Suppressor macrophage treated with lipopolysaccharide for 1 hour (primary cell): ENCODE measurements at places on chromosomes 3 and 15.

DNA sequence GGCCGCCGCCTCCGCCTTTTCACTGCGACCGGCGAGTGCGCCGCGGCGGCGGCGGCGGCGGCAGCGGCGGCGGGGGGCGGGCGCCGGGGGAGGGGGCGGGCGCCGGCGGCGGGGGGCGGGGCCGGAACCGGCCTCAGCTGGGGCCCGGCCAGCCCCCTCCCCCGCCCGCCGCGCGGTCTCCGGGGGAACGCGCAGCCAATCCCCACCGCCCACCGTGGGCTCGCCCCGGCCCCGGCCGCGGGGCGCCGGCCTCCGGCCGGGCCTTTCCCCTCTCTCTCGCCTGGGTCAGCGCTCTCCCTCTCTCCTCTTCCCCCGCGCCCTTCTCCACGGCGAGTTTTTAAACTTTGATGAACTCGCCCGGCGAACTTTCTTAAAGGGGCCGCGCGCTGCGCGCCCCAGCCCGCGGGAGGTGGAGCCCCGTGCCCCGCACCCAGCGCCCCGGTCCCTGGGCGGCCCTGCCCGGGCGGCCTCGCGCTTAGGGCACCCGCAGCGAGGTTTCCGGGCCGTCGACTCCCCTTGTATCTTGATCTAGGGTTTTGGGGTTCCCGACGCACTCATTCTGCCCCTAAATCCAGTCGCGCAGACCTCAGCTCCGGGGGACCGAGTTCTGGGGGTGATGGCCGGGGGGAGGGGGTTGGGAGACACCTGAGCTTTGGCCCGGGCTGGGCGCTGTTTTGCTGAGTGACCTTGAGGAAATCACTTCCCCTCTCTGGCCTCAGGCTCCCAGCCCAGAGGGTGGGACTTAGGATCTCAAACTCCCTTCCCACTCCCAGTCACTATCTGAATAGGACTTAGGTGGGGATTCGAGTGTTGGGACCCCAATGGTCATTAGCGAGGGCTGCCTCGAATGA is at the start of gene RBPMS2:
Gene RBPMS2 (minus strand): TSS at position 39 of the 851 bp plus-strand sequence. CDS start 270 bp downstream, outside the sequence.
- DNase-seq, result peak; percentile 68

DNA sequence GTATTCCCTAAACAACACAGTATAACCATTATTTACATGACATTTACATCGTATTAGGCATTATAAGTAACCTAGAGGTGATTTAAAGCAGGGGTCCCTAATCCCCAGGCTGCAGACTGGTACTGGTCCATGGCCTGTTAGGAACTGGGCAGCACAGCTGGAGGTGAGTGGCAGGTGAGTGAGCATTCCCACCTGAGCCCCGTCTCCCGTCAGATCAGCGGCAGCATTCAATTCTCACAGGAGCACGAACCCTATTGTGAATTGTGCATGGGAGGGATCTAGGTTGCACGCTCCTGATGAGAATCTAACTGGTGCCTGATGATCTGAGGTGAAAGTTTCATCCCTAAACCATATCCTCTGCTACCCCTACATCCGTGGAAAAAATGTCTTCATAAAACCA is 138.2 kb downstream of the ATP10A start:
- no peak for DNase-seq

GRCh38 chr3:97954228-97954827 is 17.9 kb downstream of the RIOX2 start:
- peak; percentile 57 for DNase-seq

GRCh38 chr15:91891788-91892345 is 38.4 kb downstream of the SLCO3A1 start:
- peak; percentile 36 for DNase-seq

DNA sequence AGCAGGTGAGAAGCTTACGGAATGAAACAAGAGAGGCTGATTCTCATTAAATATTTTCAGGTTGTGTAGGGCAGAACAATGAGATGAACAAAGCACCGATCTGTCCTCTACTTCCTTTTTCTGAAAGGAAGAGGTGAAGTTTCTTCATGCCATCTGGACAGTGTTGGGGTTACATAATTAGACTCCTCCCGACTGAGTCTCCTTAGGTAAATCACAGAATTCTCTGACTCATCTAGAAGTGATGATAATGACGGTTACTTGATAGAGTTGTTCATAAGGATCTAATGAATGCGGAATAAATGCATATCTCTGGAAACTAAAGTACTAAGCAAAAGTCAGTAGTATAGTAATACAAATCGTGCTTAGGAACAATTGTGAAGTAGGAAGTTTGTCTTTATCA is 21.2 kb downstream of the CRTC3 start:
- DNase-seq, result peak; percentile 42

- DNase-seq, result peak; percentile 19
Observed at GRCh38 chr15:95557226-95558046, 773.1 kb upstream of the NR2F2 start.

- no peak for DNase-seq
Observed at GRCh38 chr3:171503817-171504216, 43.6 kb upstream of the TNIK start.

- DNase-seq, result no peak
Observed at GRCh38 chr3:168068346-168068745, 27.4 kb downstream of the GOLIM4 start.

- peak; percentile 43 for DNase-seq
Observed at GRCh38 chr15:58608129-58608590, 141.3 kb downstream of the ADAM10 start.

DNA sequence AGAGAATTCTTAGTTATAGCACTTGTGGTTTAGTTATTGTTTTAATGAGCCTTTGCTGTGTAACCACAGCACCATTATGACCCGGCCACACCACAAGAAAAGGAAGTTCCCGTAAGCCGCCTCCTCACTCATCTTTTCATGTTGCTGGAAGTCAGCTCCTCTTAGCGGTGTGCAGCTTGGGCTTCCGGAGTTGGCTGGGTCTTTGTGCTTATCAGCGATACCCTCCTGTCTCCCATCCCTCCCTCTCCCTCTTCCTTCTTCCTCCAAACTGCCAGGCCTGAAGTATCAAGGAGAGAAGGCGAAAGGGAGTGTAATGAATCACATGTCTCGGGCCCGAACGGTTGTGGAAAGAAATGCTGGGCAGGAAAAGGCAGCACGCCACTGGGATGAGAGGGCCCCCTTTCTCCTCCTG is 353.5 kb downstream of the MCTP2 start:
- DNase-seq, result peak; percentile 31

- no peak for DNase-seq
Observed at GRCh38 chr3:40502034-40502433, 3.8 kb upstream of the ZNF620 start.

GRCh38 chr3:108546247-108546646 is 35.9 kb upstream of the MYH15 start:
- no peak for DNase-seq

GRCh38 chr3:101842245-101842934 is 6.9 kb upstream of the NFKBIZ start:
- DNase-seq, result no peak

DNA sequence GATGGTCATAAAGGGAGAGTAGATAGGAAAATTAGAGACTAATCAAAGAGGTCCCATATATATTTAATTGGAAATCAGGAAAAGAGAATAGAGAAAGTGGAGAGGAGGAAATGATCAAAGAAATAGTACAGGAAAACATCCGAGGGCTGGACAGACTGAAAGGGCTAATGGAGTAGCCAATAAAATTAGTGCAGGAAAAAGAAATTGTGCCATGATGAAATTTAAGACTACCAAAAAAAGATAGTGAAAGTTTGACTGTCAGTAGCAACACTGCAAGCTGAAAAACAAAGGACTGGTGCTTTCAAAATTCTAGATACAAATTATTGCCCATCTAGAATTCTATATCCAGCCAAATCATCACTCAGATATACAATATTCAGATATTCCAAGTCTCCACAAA is 36.3 kb downstream of the SLC27A2 start:
- no peak for DNase-seq

DNA sequence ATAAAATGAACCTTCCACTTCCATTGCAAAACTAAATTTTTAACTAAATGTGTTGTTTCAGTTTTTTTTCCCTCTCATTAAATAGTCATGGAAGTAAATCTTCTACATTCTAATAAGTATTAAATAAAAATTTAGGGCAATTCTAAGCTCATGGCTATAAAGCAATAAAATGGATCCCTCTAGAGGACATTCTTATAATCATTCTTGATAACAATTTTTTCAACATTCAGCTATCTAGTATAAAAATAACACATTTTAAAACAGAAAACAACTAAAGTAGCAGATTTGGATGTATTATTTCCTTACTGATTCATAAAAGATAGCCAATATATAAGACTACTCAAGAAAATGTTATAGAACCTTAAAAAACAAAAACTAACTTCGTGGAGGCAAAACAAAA is 393.1 kb downstream of the PLOD2 start:
- DNase-seq, result no peak

- DNase-seq, result no peak
Observed at GRCh38 chr3:146306656-146307455, 56.0 kb upstream of the PLSCR4 start.

DNA sequence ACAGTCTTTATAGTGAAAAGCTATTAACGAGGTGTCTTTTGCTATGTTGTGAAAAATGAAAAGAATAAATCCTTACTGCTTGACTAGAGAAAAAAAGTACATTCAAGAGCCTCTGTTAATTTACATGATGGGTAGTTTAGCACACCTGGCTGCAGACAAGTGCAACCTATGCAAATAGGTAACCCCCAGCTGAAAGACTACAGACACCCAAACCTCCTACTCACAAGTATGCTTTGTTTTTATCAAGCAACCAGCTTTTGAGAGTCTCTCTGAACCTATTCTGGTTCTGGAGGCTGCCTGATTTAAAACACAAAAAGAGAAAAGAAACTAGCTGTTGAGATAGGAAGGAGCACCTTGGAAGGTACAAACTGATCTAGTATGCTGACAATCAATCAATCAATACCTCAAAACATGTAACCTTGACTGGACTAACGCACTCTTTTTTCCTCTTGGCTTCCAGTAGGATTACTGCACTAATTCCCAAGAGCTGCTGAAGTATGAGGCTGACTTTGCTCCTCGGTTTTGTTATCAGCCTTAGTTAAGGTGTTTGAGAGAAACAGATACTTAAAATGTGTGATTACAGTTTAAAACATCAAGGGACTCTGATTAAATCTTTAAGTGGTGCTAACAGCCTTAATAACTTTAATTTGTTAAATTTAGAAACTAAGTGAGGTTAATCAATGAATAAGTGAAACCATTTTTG is 63.6 kb downstream of the OSBPL10 start:
- DNase-seq, result no peak

DNA sequence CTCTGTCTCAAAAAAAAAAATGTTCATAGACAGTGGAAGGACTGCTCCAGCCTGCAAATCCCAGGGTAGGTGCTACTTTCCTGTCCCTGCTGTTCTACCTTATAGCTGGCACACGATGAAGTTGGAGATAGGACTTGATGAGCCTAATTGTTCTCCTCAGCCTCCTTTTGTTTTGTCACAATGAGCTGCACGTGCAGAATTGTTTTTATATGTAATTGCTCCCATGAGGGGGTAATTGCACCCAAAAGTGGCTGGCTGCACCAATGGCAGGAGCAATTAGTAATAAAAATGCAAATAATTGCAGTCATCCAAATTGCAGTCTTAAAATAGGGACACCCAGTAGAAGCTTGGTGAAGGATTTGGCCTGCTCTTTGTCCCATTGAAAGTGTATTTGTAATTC is 63.0 kb upstream of the PFN2 start:
- DNase-seq, result no peak

DNA sequence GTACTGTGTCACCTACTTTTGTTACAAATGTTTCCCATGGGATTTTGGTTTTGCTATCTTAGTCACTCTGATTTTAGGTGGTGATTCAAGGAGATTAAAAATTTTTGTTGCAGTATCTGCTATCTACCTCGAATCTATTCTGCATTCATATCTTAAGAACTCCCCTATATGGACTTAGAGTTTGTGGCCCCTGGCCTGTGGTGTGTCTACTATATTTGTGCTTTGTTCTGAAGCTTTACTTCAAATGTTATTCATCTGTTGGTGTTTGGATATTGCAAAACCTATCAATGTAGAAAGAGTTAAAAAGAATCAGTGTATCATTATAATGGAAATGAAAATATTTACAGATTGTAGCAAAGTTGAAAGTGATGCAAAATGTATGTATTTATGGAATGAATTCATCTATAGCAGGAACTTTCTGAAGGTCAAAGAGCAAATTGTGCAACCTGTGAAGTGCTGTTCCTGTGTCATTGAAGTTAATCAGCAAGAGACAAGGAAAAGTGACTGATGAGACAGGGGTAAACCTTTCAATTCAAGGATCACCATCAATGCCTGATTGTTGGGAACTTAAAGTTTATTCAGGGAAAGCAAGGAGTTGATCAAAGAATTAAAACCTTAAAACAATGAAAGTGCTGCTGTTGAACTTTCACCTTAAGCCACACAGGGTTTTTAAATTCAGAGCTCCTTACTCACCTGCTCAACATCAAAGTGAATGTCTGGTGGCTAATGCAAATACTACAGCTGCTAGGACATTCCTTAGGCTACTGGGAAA is 71.0 kb downstream of the SLMAP start:
- DNase-seq, result peak; percentile 21

- no peak for DNase-seq
Observed at GRCh38 chr15:85588677-85589076, 206.0 kb downstream of the KLHL25 start.

- no peak for DNase-seq
Observed at GRCh38 chr3:126433496-126434263, 39.0 kb downstream of the CFAP100 start.

GRCh38 chr3:137772214-137772955 is 8.3 kb downstream of the SOX14 start:
- DNase-seq, result no peak

DNA sequence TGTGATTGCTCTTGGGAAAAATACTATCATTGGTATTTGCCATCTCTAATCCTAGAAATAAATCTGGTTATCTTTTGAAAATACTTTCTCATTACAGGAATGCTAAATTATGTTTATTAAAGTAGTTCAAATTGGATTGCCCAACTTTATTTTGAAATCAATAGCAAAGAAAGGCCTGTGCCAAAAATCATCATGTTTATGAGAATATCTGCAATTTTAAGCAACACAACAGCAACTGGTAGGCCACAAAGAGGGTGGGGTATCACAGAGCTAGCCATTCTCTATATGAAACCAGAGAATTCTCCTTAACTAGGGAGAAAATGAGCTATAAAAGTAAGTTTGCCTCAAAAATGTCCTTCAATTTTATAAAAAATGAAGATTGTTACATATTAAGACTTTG is 11.9 kb upstream of the TM4SF19 start:
- DNase-seq, result no peak

DNA sequence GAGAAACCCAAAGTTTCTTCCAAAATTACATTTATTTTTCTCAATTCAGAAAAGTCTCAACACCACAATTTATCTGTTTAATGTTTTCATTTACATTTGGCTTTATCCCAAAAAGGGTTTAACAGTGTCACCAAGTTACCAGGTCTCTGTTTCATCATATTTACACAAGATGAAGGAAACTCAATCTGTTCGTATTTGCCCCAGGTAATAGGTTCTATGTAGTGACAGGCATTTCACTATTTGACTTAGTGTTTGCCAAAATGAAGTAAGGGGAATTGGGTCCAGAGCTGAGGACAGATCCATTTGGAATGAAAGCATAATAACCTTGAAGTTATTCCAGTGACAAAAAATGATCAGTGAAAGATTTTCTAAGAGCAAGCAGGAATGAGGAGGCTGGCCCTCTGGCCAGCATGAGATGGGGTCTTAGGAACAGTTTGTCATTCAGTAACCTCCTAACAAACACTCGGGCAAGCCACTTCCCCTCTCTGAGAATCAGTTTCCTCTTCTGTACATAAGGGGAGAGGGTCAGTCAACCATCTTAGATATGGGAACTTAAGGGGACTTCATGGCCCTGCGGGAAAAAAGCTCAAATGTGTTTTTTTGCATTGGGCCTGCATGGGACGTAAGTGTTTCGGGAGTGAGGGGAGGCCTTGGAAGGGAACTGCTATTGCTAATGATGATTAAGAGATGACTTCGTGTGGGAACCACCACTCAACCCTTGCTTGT is 31.8 kb downstream of the UMPS start:
- DNase-seq, result no peak
